ENCODE measurements at places on chromosomes 3 and 15.

DNA sequence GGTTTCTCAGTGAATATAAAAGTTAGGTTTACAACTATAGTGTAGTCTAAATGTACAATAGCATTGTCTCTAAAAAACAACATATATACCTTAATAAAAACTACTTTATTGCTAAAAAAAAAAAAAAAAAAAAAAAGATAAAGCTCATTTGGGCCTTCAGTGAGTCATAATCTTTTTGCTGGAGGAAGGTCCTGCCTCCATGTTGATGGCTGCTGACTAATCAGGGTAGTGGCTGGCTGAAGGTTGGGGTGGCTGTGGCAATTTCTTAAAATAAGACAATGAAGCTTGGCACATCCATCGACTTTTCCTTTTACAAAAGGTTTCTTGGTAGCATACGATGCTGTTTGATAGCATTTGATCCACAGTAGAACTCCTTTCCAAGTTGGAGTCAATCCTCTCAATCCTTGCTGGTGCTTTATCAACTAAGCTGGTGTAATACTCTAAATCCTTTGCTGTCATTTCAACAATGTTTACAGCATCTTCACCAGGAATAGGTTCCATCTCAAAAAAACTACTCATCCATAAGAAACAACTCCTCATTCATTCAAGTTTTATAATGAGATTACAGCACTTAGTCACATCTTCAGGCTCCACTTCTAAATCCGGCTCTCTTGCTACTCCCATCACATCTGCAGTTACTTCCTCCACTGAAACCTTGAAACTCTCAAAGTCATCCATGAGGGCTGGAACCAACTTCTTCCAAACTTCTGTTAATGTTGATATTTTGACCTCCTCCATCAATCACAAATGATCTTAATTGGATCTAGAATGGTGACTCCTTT lies 13.3 kb downstream of the ZNF280D start:
- DNase-seq, result no peak

GRCh38 chr3:16551342-16551976 lies 38.0 kb upstream of the RFTN1 start:
- DNase-seq, result no peak

DNA sequence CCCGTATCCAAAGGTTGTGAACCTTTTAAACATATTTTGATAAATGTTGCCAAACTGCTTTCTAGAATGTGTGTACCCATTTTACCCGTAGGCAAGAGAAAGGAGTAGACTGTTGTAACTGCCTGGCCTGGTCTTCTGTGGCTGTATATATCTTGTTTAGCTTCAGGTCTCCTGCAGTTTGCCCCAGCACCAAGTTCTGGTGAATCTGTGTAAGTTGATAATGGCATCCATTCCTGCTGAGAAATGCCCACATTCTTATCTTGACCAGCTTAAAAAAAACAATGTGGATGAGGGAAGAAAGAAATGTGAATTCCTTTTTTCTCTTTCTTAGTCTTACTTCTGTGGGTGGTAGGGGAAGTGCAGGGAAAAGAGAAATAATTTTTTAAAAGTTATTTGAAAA lies 53.3 kb upstream of the TLE3 start:
- DNase-seq, result no peak

GRCh38 chr15:72908713-72909112 lies 125.2 kb upstream of the ADPGK start:
- DNase-seq, result no peak

DNA sequence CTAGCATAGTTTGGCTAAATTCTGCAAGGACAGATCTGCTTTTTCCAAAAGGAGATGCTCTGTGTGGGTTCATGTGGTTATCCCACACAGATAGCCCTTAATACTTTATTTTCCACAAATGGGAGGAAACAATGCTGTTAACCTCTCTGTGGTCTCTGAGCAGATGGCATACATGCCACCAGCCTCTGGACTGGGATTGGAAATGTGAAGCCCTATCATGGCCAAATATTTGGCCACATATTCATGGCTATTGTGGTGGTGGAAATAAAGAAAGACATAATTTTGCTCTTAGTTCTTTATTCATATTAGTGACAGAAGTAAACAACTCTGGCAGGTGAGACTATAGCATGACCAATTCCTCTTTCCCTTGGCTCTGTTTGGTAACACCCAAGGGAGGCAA lies 726.2 kb downstream of the ROBO1 start:
- no peak for DNase-seq

DNA sequence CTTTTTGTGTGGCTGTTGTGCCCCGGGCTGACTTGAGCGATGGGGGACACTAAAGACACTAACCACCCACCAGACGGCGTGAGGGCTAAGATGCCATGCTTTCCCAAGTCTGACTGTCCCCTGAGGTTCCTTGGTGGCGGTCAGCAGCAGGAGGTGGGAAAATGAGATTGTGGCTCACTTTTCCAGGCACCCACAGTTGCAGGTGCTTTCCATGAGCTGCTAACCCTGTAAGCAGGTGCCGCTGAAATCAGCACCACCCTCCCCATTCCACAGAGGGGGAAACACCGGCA lies 17.7 kb downstream of the PRR23E start:
- no peak for DNase-seq

- DNase-seq, result no peak
Measured at GRCh38 chr15:56094171-56094570, 100.8 kb upstream of the NEDD4 start.

DNA sequence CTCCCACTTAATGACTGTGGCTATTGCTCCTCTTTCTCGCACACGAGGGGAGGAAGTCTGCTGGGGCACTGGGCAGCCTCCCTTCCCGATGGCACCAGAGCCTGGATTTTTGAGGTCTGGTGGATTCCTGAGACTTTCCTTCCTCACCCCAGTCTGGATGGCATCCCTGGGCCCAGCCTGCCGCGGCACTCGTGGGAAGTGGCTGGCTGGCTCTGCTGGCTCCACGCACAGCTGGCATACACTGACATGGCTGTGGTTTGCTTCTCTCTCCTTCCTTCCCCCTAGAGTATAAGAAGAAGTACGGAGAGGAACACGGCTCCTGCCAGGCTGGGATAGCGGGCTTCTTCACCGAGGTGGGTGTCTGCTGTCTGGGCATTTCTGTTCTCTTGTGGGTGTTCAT lies 319.8 kb upstream of the LRRFIP2 start:
- no peak for DNase-seq

DNA sequence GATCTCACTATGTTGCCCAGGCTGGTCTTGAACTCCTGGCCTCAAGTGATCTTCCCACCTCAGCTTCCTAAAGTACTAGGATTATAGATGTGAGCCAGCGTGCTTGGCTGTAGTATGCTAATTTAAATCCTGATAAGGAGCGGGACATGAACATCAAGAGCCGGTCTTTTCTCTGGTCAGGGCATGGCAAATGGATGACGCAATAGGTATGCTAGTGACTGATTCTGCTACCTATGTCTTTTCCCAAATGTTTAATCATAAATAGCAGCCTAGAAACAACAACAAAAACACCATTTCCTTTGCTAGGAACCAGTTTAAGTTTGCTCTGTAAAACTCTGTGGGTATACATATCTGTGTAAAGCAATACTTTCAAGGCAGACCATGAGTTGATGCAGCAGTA lies 64.7 kb downstream of the STARD9 start:
- DNase-seq, result no peak

DNA sequence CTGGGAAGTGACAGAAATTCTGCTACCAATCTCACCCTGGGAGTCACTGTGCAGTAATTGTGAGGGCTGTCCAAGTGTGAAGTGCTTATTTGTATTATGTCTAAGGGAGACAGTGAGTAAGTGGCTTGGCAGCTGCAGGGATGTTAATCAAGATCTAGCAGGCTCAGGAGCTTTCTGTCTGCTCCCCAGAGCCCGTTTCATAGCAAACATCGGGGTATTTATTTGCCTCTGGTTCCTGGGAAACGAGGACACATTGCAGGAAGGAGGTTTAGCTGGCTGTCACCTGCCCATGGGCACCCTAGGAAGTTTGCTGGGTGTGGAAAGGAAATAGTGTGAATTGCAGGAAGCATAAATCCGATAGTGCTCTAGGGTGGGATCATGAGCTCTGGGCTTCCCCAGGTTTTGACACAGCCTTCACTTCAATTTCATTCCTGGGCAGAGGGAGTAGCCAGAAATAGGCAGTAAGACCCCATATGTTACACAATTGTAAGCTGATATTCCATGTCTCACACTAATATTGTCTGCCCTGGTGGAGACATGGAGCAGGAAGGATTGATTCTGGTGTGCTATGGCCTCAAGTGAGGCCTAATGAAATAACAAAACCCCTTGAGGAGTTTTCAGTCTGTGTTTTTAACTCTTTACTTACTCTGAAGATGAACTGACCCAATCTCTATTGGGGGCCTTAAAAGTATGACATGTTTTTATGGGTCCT lies 74.1 kb upstream of the MITF start:
- DNase-seq, result no peak

DNA sequence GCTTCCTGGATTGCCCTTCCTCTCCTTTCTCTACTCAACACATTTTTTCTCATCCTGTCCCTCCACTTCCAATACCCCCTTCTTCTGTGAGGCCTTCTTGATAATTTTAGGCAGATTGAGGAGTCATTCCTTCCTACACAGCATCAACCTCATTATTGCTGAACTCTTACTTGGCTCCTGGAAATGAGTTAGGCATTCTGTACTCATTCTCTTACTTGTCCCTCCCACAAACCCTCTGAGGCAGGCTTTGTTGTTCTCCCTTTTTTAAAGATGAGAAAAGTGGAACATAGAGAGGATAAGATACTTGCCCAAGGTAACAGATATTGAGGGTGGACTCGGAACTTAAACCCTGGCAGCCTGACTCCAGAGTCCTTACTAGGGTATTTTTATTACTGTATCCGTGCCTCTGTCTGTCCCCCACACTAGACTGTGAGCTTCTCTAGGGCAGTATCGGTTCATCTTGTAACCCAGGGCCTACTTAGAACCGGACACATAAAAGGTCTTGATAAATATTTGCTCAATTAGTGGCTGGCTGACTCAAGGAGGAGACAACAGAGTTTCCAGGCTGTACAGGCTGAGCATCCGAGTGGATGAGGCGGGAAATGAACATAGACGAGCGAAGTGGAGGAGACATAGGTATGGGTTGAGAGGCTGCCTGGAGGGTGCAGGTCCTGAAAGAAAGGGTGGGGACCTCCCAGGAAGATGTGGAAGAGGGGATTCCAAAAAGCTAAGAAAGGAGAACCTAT lies 148.7 kb upstream of the ATP2B2 start:
- no peak for DNase-seq

DNA sequence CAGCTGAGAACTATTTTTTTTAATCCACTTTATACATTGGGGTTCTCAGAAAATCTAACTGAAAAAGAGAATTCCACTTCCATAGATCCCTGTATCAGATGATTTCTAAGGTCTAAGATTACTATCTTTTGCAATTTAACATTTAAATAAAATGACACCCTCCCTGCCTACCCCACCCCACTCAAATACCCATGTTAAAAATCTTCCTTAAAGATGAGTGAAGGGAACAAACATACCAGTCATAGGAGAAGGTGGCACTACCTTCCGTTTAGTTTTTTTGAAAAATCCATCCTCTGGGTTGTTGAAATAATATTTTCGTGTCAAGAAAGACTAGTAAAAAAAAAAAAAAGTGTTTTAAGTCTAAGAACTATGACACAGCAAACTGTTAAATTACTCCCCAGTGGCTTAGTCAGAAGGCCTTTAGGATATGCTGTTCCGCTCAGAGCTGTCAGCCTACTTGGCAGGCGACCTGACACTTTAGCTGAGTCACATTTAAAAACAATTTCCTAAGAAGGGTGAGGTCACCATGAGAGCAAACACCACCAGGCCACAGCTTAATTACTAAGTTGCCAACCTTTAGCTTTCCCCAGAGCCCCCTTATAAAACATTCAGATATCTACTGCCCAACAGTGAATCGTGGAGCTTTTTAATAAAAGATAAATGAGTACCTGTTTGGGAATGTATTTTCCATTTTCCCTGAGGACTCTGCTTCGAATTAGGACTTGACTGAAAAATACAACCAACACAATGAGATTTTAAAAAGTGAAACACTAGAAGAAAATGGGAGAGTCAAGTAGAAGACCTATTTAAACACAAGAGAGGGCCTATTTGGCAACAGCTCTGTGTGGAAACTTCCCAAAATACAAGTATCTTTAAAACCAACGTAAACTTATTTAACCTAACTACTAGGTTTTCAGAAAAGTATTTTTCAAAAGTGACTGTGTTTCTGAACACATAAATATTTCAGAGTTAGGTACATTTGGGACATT lies 9.6 kb downstream of the EMC3 start:
- no peak for DNase-seq

DNA sequence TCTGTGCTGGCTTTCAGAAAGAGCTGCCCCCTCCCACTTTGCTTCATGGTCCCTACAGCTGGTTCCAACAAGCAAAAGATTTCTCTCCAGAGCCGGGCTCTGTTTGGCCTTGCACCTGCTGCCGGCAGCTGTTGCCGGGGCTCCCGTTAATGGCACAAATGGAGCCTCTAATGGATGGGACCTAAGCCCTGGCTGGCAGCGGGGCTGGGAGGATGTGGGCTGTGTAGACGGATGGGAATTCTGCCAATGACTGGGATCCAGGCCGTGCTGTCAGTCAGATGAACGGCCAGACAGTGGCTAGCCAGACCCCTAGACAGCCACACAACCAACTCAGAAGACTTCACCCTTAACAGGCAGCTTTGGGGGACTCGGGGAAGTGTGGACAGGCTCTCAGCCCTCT lies 88.0 kb downstream of the RPLP1 start:
- no peak for DNase-seq

DNA sequence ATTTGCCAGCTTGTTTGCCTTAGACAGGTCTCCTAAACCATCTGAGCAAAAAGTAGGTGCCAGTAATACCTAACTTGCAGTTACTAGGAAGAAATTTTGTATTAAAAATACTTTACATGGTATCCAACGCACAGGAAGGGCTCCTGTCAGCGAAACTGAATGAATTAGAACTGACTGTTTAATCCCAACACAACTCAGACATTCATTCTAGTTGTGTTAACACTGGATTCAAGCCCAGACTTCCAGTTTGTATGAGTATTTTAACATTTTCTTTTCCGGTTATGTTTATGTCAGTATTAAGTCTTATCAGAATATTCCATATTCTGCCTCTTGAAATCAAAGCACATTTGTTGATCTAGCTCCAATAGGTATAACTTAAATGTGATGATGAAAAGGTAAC lies 82.0 kb upstream of the SOX2 start:
- DNase-seq, result no peak
